ENCODE measurements at places on chromosomes 12 and 14.

DNA sequence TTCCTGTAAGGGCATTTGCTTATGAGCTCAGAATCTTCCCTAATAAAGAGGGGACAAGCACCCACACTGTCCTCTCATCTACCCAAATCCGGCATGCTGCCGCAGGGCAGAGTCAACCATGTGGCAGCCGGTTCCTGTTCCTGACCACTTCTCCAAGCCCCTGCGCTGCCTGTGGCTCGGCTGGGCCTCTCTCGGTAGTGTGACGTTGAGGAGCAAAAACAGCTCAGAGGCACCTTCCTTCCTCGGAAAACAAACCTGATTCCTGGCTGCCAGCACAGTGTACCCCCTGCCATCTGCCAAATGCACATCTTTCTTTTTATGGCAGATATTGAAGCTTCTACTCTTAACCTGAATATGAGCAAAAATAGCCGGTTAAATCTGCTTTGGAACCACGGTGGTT, 50.5 kb downstream of the CFAP251 start:
- no peak for DNase-seq

DNA sequence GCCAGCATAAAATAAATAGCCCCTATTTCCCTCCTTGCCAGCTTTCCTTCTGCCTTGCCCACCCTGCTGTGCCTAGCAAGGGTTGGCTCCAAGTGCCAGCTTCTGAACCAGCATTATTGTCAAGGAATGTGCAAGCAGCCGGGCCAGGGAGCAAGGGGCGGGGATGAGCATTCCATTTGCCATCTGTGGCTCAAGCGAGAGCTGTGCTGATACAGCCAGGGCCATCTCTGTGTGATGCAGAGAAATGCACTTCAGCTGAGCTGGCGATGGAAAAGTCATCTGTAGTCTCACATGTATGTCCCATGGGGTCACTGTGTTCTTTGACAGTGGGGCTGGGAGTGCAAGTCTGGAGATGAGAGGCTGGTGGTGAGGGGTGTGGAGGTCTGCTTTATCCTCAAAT, 137.3 kb downstream of the SUDS3 start:
- no peak for DNase-seq

- DNase-seq = no peak
Measured at GRCh38 chr12:52087961-52088820, 8.7 kb downstream of the SMIM41 start.

DNA sequence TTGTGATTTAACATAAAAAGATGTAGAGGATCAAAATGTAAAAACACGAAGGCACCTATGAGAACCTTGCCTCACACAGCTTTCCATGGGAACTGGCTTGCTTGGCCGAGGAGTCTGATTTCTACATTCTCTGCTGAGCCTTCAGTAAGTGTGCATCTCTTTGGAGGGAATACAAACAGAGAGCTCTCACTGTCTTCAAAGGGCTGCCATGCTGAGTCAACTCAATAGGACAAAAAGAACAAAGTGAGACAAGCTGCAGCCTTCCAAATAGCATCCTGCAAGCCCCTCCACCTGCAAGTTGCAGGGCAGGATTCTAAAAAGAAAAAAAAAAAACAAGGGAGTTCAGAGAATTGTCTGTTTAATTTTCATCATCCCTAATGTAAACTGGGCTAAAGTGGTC, 411.9 kb downstream of the NELL2 start:
- no peak for DNase-seq

DNA sequence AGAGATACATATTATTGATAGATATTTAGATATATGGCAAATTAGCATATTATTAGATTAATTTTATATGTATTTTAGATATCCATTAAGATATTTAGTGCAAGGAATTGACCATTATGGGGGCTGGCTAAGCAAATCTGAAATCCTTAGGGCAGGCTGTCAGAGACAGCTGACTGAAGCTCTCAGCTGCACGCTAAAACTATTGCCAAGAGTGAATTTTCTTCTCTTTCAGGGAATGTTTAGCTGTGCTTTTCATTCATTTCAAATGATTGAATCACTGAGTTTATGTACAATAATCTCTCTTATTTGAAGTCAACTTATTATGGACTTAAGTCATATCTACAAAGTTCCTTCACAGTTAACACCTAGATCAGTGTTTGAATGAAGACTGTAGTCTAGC, 566.5 kb downstream of the LRFN5 start:
- DNase-seq = no peak

DNA sequence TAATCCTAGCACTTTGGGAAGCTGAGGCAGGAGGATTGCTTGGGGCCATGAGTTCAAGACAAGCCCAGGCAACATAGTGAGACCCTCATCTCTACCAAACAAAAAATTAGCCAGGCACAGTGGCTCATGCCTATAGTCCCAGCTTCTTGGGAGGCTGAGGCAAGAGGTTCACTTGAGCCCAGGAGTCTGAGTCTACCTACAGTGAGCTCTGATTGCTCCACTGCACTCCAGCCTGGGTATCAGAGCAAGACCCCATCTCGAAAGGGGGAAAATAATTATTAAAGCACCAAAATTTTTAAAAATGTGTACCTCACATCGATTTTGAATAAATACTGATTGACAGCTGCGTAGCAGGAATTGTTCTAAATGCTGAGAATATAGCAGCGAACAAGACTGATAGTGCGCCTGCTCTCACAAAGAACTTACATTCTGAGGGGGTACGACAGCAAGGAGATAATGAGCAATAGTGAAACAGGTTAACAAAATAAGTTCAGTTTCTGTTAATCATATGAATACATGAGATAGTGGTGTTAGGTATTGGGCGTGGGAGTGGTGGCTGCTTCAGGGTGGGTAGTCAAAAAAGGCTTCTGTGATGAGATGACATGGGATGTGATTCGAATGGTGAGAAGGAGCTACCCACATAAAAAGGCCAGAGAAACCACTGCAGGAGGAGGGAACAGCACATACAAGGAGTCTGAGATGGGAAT, 19.6 kb downstream of the HCFC2 start:
- no peak for DNase-seq

DNA sequence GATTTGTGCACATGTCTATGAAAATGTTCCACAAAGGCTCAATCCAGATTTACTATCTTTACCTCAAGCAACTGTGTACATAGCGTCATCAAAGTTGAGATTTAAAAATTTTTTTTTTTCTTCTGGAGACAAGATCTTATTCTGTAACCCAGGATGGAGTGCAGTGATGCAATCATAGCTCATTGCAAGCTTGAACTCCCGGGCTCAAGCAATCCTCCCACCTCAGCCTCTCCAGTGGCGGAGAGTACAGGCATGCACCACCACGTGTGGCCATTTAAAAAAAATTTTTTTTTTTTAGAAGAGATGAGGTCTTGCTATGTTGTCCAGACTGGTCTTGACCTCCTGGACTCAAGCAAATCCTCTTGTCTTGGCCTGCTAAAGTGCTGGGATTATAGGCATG, 2.3 kb downstream of the COCH start:
- DNase-seq = no peak

- no peak for DNase-seq
Measured at GRCh38 chr12:27899151-27899661, 73.3 kb downstream of the PTHLH start.

- DNase-seq = no peak
Measured at GRCh38 chr14:77318006-77318553, 2.6 kb downstream of the POMT2 start.

GRCh38 chr14:29822430-29822709, 105.3 kb downstream of the PRKD1 start:
- DNase-seq = no peak

GRCh38 chr14:83638748-83639504, 1891.0 kb upstream of the FLRT2 start:
- DNase-seq = no peak

DNA sequence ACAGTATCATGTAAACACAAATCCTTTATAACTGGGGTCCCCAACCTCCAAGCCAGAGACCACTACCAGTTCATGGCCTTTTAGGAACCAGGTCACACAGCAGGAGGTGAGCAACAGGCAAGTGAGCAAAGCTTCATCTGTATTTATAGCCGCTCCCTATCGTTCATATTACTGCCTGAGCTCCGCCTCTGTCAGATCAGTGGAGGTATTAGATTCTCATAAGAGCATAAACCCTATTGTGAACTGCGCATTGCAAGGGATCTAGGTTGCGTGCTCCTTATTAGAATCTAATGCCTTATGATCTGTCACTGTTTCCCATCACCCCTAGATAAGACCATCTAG, 49.9 kb downstream of the LRP6 start:
- DNase-seq = no peak

DNA sequence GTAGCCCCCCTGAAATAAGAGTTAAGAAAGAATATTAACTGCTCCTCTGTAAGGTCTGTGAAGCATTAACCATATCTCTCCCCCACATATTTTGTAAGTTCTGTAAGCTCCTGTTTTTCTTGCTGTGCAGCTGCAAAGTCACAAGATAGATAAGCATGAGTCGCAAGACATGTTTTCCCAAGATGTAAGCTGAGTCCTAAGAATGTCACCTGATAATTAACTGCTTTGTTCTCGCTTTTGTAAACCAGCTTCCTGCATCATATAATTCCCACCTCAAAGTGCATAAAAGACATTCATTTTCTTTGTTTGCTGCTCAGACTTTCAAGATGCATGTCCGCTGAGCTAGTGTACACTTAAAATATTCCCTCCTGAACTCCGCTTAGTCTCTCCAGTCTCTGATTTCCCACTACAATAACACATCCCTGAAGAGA, 27.0 kb upstream of the PHC1 start:
- no peak for DNase-seq

- DNase-seq = no peak
Measured at GRCh38 chr12:93902192-93902591, 225.0 kb downstream of the CRADD start.

DNA sequence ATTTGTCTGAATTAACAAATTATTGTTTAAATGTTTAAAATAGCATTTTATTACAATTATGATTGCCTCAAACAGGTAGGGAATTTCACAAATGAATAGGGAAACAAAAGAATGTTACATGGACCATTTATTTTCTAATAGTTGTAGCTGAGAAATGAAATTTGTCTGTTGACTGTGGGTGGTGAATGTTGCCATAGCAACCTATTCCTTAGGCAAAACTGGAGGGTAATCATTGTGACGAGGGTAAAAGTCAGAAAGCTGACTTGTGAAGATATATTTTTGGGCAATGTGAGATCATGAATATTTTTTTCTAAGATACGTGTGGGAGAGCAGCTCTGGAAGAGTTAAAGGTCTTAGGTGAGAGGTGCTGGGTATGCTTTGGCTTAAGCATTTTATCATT, 24.2 kb upstream of the CLEC14A start:
- DNase-seq = no peak

DNA sequence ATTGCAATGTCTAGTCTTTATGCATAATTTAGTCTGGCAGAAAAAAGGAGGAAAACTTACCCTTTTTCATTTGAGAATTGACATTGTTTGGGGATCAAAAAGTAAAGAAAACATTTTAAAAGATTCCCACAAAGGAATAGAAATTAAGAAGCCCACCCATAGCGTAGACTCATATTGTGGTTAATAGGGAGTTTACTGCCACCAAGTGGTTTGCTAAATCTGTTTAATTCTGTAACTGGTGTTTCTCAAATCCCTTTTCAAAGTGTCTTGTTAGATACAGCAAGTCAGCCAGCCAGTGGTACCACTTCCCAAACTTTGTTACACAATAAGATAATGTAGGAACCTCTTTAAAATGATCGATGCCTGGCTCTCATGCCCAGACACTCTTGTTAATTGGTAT, 180.3 kb downstream of the IPO8 start:
- peak; percentile 18 for DNase-seq

DNA sequence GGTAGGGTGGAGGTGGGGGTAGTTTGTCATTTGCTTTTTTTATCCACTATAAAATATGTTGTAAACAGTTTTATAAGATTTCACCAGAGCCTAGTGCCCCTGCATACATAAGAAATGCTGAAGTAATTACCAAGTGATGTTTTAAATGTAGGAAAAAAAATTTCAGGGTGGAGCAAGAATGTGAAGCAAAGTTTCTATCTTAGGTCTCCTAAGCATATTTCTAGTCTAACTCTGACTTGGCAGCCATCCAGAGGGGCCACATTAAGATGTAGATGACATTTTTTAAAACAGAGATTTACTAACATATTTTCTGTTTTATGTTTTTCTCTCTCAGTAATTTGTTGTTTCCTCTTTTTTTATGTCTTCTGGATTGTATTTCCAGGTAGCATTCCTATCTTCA, 15.8 kb upstream of the KRAS start:
- no peak for DNase-seq

DNA sequence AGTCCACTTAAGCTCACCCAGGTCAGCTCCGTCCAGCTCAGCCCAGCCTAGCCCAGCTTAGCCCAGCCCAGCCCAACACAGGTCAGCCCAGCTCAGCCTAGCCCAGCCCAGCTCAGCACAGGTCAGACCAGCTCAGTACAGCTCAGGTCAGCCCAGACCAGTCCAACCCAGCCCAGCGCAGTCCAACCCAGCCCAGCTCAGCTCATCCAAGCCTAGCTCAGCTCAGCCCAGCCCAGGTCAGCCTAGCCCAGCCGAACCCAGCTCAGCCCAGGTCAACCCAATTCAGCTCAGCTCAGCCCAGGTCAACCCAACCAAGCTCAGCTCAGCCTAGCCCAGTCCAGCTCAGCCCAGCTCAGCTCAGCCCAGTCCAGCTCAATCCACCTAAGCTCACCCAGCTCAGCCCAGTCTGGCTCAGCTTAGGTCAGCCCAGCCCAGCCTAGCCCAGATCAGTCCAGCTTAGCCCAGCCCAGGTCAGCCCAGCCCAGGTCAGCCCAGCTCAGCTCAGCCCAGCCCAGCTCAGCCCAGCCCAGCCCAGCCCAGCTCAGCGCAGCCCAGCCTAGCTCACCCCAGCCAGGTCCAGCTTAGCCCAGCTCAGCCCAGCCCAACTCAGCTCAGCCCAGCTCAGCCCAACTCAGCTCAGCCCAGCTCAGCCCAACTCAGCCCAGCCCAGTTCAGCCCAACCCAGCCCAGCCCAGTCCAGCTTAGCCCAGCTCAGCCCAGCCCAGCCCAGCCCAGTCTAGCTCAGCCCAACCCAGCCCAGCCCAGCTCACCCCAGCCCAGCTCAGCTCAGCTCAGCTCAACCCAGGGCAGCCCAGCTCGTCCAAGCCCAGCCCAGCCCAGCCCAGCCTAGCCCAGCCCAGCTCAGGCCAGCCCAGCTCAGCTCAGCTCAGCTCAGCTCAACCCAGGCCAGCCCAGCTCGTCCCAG, 184.0 kb downstream of the TMEM121 start:
- DNase-seq = no peak

- DNase-seq = no peak
Measured at GRCh38 chr12:74903522-74903921, 306.1 kb downstream of the KCNC2 start.

DNA sequence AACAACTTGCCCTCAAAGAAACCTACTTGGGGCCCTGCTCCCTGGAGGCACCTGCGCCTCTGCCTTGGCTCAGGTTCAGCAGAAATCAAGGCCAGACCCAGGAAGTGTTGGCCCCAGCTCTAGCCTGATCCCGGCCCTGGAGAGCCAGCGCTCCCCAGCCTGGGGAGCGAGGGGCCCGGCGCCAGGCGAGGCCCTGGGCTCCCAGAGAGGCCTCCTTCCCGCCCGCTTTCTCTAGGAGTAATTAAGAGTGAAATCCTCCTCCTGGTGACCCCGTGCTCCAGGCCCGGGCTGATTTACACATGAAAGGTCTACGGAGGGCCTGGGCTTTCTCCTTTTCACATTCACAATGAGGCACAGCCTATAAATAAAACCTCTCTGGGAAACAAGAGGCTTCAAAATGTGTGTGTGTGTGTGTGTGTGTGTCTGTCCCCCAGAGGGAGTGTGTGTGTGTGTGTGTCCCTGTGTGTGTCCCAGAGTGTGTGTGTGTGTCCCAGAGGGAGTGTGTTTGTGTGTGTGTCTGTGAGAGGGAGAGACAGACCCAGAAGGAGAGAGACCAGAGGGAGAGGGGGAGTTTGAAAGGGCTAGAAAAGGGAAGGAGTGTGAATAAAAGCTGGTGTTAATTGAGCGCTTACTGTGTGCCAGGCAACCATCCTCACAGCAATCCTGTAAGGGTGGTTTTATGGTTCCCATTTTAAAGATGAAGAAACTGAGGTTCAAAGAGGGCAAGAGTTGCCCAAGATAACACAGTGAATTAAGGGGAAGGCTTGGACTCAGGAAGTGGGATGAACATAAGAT, 23.8 kb upstream of the COX6A1 start:
- DNase-seq = no peak

Data from right renal pelvis (tissue), 4 donors.